ENCODE measurements at places on chromosomes 2 and 18.

DNA sequence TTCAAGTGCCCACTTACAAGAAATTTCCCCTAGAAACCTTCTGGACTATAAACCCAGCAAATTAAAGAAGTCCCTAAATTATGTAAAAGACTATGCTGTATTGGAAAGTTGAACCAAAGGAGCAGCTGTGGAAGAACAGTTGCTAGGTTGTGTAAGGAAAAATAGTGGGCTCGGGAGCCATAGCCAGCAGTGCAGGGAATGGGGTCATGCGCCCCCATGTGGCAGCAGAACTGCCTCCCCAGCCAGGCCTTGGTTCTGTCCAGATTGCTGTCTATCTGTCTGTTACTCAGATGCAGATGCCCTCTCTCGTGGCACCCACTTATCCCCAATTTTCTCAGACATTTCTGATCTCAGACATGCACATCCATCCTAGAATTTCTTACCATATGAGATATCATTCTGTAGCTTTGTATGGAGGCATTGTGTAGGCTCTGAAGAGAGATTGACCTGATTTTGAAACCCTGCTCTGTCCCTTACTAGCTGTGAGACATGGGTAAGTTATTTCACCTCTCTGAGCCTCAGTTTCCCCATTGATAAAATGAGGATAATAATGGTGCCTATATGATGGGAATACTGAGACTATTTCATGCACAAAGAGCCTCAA is 258.3 kb downstream of the SS18 start:
- no peak for DNase-seq

DNA sequence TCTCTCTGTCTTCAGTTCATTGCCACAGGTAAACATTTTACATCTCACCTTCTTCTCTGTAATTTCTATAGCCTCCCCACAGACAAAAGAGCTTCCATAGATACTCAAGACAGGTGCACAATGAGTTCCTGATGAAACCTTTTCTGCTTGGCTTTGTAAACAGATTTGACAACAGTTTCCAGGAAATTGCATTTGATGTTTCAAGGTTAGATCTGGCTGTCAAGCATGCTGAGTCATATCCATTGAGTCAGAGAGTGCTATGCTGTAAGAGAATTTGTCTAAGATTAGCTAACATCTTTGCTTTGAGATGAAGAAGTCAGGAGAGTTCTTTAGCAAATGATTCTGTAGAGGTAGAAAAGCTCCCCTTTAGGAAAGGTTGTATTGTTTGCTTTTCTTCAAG is 40.6 kb upstream of the MAP2 start:
- no peak for DNase-seq

GRCh38 chr2:42127425-42128424 is 41.4 kb upstream of the EML4 start:
- DNase-seq, result no peak

DNA sequence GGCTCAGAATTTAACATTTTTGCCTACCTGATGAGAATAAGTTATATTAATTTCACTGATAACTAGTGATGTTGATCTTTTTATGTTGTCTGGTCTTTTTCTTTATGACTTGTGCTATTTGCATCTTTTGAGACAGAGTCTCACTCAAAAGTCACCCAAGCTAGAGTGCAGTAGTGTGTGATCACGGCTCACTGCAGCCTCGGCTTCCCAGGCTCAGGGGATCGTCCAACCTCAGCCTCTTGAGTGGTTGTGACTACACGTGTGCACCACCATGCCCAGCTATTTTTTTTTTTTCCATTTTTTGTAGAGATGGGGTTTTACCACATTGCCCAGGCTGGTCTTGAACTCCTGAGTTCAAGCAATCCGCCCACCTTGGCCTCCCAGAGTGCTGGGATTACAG is 7.5 kb downstream of the SMCHD1 start:
- no peak for DNase-seq

DNA sequence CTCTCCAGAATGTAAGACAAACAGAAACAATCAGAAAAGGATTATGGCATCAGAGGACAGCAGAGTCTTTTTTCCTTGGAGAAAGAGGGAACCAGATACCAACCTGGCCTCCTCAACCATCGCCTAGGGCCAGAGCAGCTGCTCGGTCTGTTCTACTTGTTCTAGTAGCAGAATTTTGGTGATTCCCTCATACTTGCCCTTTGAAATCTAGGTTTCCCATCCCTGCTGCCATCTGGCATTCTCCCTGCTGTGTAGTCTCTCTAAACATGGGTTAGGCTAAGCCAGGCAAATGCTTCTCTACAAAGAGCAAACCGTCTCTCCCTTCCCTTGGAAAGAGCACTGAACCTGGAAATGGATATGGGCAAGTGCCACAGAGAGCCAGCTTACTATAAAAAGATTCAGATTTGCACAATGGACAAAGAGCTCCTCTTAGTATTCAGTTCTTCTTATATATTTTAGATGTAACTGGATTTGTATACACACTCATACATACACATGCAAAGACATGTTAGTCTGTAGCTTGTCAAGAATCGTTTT is 208.6 kb upstream of the ST6GAL2 start:
- no peak for DNase-seq

GRCh38 chr2:54666131-54666633 is 57.3 kb upstream of the EML6 start:
- DNase-seq, result no peak

DNA sequence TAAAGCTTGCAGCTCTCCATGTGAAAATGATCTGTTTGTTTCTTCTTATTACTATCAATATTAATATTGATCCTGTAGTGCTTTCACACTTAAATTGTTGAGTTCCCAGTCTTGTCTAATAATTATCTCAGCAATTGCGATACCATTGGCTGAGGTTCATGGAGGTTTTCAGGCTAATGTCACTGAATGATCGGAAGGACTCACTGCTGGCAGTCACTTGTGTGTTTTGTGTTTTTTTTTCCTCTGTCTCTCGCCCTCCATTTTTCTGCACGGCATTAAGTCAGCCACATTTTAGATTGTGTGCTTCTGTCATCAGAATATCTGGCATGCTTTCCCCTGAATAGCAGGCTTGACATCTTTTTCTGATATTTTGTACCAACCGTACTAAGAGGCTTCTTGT is 43.7 kb downstream of the AGAP1 start:
- DNase-seq, result no peak

DNA sequence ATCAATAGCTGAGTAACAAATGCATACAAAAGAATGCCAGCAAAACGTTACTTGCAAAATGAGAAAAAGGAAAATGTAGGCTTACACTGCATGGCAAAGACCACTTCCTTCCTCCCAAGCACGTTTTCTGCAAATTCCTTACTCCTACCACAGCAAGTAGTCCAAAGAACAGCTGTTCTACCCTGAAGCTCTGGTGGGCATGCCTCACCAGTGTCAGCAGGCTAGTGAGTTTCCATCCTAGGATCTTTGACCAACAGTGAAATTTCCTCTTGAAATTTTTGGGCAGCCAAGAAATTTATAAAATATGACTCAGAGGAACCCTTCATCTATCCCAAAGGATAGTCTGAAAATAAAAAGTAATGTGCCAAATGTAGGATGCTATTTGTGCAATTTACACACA is 123.9 kb downstream of the ZNF532 start:
- DNase-seq, result no peak

DNA sequence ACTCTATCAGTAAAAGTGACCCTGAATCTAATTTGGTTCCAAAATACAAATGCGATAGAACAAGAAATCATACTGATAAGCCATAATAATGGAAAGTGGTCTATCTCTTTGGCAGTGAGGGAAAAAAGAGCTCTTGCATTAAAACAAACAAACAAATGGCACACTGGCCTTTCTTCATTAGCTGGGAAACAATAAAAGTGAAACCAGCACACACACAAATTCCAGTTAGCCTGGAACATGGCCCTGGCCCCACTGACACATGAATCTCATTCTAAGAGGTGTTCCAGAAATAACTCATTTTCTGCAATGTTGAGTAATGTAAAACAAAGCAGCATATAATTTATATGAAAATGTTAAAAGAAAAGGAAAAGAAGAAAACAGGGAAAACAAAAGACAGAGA is 79.3 kb upstream of the TGFA start:
- no peak for DNase-seq

GRCh38 chr2:98747888-98748287 is 17.0 kb upstream of the MGAT4A start:
- DNase-seq, result no peak

DNA sequence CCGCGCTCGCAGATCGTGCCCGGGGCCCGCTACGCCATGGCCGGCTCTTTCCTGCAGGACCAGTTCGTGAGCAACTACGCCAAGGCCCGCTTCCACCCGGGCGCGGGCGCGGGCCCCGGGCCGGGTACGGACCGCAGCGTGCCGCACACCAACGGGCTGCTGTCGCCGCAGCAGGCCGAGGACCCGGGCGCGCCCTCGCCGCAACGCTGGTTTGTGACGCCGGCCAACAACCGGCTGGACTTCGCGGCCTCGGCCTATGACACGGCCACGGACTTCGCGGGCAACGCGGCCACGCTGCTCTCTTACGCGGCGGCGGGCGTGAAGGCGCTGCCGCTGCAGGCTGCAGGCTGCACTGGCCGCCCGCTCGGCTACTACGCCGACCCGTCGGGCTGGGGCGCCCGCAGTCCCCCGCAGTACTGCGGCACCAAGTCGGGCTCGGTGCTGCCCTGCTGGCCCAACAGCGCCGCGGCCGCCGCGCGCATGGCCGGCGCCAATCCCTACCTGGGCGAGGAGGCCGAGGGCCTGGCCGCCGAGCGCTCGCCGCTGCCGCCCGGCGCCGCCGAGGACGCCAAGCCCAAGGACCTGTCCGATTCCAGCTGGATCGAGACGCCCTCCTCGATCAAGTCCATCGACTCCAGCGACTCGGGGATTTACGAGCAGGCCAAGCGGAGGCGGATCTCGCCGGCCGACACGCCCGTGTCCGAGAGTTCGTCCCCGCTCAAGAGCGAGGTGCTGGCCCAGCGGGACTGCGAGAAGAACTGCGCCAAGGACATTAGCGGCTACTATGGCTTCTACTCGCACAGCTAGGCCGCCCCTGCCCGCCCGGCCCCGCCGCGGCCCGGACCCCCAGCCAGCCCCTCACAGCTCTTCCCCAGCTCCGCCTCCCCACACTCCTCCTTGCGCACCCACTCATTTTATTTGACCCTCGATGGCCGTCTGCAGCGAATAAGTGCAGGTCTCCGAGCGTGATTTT is 7.6 kb downstream of the TBR1 start:
- DNase-seq, result no peak

DNA sequence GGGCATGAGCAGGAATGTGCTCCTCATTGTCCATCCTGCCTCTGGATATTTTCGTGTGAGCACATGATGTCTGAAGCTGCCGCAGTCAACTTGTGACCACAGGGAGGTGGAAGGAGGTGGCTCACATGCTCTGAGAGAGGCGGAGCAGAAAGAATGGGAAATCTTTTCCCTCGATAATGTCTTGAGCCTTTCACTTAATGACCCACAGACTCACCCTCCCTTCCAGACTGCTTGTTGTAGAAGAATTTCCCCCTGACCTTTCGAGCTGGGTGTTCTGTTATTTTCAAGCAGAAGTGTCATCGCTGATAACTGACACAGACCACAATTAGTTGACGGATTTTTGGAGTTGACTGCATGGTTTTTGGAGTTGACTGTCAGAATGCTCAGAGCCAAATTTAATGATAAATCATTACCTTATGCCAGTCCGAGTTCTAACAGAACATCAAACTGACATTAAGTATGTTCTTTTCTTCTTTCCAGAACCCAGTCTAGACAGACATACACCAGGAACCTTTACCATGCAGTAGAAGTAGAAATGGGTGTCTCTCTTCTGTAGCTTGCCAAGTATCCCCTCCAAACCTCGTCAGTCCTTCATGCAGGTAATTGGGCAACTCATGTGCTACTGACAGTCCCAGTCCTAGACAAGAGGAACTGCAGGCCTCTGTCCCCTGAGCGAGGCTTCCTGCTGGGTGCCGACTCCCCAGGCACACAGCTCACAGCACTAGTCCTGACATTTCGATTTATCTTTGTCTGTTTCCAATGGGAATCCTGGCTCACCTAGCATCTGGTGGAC is 29.4 kb upstream of the RTTN start:
- DNase-seq, result no peak

DNA sequence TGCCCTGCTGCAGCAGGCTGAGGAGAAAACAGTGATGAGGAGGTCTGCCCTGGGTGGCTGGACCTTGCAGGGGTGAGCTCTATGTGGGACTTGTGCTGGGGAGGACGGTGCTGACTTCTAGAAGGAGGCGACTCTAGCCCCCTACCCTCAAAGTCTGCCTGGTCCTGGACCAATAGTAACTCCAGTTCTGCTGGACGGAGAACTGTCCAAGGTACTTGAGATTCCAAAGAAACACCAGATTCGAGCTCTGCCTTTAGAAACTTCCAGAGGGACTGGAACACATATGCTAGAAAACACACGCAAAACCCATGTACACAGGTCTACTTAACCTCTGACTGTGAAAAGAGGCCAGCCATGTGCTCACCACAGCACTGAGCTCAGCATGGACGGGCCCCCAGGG is 260.6 kb downstream of the TWIST2 start:
- DNase-seq, result no peak

DNA sequence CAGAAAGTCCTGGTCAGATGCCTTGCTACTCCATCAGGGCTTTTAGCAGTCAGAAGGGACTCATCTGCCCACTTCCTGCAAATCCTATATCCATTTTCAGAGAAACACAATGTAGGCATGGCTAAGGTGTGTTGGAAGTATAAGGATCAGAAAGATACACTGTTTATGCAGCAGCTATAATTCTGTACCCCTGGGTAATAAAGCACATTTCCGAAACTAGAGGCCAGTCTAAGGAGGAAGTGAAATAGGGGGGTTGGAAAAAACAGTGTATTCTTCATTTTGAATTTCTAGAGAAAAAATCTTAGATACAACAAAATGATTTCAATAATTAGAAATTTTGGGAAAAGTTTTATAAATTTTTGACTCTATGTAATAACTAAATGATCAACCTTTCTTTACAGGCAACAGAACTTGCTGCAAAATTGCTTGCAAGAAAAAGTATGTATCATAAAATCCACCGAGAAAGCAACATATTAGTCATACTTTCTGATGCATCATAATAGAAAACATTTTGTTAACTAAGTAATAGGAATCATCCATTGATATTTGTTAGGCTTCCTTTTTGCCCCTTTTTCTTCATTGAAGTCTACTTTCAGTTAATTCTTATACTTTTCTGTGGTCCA is 47.4 kb downstream of the FSIP2 start:
- no peak for DNase-seq

DNA sequence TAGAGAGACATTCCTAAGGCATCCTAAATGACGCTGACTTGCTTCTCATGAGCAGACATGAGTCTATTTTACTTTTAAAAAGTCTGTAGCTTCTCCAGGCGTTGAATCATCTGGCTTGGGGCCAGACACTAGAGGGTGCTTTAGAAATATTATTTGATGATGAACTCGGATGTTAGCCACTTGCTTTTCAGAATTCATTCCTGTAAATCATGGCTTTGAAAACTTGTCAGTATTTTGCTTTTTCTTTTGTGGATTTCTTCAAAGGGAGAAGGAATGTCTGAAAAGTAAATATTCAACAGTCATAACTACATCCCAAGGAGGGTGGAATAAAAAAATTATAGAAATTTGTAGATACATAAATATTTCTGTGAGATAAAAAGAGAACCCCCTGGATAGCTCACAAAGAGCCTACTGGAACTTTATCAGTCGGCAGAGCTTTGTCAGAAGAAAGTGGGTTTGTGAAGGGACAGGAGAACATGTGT is 370.8 kb downstream of the OSR1 start:
- no peak for DNase-seq

GRCh38 chr2:37376421-37377186 is 32.2 kb downstream of the QPCT start:
- DNase-seq, result no peak

GRCh38 chr18:63183378-63183777 is 136.2 kb downstream of the BCL2 start:
- no peak for DNase-seq

Data from stimulated activated CD8-positive, alpha-beta memory T cell treated with anti-CD3 and anti-CD28 coated beads, Interleukin-15, amount 100 ng/mL, for 48 hours (primary cell).